ENCODE measurements at places on chromosomes 2 and 18.

DNA sequence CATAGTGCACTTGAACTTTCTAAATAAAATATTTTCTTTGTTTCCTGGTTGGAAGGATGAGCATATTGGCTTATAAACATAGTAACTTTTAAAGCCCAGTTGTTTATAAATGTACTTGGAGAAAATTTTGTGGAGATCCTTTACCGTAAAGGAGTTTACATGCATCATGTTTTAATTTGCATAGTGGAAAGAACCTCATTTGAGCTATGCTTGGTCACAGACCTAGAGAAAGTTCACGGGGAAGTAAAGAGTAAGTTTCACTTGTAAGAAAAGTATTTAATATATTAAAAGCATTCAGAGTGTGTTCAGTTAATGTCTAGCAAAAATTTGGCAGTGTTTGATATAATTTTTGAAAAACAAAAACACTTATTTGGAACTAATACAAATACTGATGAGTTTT is 45.3 kb downstream of the PIKFYVE start:
- DNase-seq: no peak

- peak; percentile 52 for DNase-seq
These were observed 26.9 kb upstream of the DTNB start for GRCh38 chr2:25700221-25700660.

DNA sequence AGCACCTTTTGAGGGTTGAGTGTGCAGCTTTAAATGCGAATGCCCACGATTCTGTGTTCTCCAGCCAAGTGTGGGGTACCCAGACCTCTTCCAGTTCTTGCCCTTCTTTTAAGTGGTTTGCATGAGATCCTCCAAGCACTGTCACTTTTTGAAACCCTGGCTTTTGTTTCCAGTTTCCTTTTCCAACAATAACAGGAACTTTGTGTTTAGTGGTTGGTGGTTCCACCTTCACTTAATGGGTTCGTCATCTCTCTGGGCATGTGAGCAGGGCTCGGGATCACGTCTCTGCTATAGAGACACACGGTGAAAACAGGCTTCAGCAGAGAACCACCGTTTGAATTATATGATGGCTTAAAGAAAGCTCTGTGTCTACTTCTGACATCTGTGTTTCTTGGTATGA is 197.6 kb downstream of the LDLRAD4 start:
- no peak for DNase-seq

DNA sequence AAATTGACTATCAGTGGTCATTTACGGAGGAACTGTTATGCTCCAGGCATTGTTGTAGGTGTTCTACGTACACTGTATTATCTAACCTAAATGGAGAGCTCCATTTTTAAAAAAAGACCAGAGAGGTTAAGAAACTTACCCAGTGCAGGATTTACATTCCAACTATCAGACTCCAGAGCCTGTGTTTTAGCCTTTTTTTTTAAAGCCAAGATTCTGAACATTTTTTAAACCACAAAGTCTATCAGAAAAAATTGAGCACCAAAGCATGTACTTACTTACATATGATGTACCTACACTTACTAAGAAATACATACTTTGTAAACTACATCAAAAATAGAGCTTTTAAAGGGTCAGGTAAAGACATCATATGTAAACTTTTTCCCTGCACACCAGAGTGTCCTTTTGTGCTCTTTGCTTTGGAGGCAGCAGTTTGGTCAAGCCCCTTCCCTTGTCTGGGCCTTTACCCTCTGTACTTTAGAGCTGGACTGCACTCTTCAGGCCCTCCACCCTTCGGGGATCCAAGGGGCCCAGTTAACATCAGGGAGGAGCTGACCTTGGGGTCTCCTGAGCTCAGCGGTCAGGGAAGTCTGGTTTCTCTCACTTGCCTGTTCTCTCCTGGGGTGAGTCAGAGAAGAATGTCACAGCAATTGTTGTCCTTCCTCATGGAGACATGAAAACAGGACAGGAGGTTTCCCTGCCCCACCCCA is 58.4 kb downstream of the ITGB1BP1 start:
- no peak for DNase-seq

GRCh38 chr2:47512581-47513083 is 109.7 kb downstream of the MSH2 start:
- no peak for DNase-seq

DNA sequence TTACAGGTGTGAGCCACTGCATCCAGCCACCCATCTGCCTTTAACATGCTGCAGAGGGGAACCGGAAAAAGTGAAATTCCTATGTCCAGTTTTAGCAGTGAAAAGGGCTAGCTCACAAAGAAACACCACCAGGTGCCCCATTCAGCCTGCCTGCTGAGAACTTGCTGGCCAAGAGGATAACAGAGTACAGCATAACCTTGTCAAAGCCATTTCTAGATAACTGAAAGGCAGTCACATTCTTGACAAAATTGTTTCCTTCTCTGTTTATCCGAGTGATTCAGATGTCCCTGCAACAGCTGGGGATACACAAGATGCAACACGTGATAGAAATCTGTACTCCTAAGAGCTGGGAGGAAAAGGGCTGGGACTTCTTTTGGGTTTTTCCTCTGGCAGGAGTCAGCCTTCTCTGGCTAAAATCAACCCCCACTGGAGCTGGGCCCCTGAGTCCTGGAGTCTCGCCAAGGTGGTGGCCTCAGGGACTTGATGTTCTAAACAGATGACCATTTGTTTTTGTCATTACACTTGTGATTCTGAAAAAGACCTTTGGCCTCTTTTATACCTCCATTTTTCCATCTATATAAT is 505.4 kb downstream of the BCL11A start:
- no peak for DNase-seq

GRCh38 chr2:17538022-17538843 is 2.3 kb upstream of the VSNL1 start:
- no peak for DNase-seq

DNA sequence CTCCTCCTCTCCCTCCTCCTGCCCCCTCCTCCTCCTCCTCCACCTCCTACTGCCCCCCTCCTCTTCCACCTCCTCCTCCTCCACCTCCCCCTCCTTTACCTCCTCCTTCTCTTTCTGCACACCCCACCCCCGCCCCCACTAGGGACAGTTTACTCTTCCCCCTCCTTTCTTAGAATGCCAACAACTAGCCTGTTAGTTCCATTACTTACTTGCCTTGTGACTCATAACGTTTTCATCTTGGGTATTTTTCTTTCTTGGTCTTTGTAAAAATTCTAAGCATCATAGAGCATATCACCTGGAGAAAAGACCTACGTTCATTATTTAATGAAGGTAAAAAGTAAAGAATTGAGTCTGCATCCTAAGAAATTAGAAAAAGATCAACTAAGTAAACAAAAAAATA is 165.3 kb downstream of the NEDD4L start:
- DNase-seq: no peak

DNA sequence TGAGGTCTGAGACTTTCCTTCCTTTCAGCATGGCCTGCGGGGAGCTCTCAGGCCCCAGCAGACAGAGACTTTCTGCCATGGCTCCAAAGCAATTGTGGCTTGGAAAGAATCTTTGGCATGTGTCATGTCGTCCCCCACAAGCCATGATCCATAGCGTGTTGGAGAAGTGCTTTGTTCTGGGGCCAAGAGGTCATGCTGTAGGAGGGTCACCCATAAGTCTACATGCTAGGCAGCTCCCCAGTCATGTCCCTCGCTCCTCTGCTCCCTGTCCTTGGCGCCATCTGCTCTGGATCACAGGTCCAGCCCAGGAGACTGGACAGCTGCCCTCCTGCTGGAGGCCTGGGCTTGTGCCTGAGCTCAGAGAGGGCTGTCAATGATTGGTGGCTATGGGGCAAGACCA is 78.8 kb upstream of the LCLAT1 start:
- no peak for DNase-seq

DNA sequence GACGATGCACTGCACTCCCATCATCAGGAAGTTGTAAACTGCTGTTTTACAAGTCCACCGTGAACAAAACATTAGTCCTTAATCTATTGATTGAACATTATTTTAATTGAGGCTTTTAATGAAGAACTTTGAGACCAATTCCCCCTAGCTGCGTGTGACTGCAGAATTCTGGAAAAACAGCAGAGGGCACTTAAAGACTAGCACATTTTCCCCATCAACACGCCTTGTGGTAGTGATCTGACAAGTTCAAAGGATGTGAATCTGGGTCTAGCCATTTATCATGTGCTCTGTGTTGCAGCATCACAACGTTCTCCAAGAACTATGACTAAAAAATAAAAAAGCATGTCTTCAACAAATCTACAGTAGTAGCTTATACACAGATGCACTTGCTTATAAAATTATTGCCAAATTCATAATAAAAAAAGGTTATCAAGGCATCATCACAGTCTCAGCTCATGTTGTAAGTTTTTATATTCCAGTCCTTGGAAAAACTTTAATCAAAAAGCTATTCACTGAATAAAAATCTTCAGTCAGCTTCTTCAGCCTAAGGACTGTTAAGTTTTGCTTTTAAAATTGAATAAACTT is 35.8 kb downstream of the SKOR2 start:
- no peak for DNase-seq

DNA sequence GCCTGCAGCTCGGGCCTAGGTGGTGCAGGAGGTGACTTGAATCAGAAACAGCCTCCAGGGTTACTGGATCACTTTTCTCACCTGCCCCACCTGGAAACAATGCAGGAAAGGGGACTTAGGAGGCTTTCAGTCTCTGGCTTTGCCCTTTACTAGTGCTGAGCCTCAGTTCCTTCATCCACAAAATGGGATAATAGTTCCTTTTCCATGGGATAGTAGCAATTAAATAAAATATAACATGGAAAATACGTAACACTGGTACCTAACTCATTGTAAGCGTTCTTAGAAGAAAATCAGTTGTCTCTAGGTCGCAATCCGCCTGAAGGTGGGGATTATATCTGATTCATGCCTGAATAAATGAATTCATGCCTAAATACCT is 112.6 kb upstream of the STPG4 start:
- no peak for DNase-seq

- DNase-seq: no peak
These were observed 30.2 kb downstream of the GLI2 start for GRCh38 chr2:120765678-120766469.

DNA sequence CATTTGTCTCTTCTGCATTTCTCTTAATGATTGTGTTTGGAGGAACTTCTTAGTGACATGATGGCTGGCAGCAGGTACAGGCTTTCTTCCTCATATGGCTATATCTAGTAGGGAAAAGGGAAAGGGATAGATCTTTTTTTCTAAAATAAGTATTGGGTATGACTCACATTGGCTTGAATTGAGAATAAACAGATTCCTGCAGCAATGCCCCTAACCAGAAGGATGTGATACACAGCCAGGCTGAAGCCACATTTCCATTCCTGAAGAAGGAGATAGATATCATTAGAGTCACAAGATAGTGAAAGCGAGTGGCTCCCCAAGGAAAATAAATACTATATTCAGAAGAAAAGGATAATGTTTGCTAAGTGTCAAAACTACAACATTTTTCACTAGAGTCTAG is 61.1 kb downstream of the VWC2L start:
- DNase-seq: no peak

GRCh38 chr2:138959031-138959430 is 178.8 kb upstream of the NXPH2 start:
- DNase-seq: no peak

- DNase-seq: no peak
These were observed 69.8 kb downstream of the MCFD2 start for GRCh38 chr2:46845542-46846486.

DNA sequence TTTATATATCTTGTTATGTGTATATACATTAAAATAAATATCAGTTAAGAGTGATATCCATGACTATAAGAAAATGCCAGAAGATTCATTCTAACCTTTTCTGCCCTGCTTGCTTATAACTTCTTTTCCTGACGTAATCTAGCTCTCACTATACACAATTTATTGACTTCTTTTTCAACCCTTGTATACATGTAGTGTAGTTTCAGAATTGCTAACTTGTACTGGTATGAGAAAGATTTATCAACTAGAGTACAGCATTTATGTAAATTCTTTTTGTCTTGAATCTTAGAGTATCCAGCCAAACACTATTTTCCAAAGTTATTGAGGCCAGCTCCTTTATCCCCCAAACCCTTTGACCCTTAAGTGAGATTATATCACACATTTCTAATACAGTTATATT is 798.0 kb upstream of the RAB6C start:
- DNase-seq: no peak

DNA sequence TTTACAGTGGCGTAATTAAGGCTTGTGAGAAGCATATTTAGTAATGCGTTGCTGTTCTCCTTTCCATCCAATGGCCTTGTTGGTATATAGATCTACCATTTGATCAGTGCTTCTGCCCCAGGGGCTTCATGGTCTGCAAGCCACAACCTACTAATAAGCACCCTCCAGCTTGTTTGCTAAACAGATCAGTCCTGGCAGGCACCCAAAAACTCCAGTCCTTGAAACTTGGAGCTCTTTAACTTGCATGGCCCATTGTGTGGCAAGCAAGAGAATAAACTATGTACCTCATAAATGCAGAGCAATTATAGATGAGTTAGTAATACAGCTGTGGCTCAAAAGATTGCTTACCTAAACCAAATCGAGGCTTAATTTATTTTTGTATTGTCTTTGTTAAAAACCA is 158.5 kb downstream of the FTCDNL1 start:
- DNase-seq: no peak

DNA sequence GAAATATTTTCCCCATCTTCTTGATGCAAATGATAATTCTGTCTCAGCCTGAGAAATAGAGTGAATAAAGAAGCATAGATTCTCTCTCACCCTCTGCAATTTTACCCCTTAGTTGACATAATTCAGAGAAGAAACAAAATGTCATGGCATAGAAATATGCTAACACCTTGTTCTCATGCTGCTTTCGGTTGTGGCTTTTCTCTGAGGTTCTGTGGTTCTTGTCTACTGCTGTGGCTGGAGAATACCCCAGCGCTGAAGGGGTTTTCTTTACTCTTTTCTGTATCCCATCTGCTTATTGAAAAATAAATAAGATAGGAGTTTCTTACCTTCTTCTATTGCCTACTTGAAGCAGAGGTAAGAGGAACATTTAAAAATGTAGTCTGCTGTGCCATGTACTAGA is 15.4 kb upstream of the RAB27B start:
- DNase-seq: no peak

GRCh38 chr2:97752342-97753334 is 39.3 kb downstream of the ZAP70 start:
- no peak for DNase-seq

DNA sequence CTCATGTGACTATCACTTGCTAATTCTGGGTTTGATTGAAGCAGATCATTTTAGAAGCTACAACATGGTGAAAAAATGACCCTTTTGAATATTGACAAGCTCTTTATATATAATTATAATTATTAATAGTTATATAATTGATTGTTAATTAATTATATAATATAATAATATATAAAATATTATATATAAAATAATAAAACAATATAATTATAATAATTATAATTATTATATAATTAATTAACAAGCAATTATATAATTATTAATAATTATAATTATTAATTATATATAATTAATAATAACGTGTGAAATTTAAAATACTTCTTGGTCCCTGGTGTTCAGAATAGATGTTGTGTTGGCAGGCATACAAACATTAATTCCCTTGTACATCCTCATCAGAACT is 404.1 kb upstream of the CDH19 start:
- DNase-seq: no peak

DNA sequence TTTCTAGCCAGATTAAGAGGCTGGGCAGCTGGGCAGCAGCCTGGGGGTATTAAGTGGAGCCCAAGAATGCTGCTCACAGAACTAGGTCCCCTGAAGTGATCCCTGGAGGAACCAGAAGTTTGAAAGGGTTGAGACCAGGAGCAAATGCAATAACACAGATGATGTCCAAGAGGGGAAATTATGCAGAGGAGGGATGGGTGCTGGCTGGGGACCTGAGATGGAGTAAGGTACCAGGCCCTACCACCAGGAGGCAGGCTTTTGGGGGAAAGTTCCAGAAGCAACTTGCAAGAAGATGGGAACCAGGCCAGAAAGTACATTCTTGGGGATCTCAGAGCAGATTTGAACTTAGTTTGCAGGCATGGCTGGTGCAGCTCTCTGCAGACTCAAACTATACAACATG is 175.1 kb downstream of the NCK2 start:
- DNase-seq: no peak
